ENCODE measurements at places on chromosomes 2 and 18.

DNA sequence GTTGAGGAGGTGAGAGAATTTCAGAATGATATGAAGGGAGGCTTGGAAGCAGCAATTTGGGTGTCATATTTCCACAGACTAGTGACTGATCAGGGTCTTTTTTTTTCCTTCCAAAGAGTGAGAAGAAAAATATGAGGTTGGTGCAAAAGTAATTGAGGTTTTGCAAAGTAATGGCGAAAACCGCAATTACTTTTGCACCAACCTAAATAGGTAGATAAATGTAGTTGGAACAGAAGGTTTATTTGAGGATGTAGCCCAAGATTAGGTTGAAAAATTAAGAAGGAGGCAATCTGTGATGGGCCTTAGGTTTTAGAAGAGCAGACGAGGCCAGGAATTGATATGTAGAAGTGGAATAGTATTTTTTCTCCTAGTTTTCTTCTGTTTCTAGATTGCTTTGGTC, 7.8 kb upstream of the LTBP1 start:
- no peak for DNase-seq

- no peak for DNase-seq
These were observed 108.5 kb upstream of the PGAP1 start for GRCh38 chr2:197035002-197035401.

DNA sequence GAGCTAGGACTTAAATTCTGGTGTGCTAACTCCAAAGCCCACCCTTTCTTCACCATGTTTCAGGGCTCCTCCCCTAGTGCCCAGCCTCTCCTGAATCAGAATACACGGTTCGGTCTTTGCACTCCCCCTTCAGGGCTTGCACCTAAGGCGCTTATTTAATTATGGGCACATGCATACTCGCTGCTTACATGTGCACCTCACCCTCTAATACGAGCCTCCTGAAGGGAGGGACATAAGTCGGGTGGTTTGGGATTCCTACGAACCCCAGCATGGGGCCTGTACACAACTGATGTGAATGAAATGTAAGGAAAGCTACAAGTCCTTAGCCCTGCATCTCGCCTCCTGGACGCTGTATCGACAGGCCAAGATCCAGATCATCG, 435 bp downstream of the IFT172 start:
- DNase-seq = no peak

DNA sequence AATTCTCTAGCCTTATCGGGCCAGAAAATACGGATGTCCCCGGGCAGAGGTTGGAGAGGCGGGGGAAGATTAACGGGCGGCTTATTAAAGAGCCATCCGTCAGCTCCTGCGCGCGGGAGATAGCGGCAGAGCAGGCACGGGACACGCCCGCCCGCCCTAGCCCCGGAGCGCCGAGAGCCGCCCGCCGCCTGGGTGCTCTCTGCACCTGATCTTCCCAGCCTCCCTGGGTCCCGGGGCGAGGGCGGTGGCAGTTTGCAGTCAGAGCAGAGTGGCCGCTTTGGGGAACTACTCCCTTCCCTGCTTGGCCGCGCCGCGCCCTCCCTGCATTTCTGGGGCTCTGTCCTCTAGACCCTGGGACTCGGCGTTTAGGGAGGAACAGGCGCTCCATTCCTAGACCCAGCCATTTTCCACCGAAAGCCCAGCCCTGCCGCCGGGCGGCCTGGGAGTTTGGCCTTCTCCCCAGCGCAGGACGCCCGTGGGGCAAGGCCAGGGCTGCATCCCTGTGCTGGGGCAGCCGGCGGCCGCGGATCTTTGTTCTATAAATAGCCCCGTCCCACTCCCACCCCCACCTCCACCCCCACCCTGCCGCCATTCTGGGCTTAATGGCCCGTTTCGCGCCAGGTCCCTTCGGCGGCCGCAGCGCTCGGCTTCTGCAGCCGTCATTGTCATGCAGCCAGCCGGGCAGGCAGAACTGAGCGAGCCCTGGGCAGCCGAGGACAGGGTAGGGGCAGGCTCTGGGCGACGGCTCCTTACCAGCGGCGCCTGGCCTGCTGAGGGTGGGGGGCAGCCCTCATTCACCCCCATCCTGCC, 6.6 kb downstream of the GAD1 start:
- no peak for DNase-seq

DNA sequence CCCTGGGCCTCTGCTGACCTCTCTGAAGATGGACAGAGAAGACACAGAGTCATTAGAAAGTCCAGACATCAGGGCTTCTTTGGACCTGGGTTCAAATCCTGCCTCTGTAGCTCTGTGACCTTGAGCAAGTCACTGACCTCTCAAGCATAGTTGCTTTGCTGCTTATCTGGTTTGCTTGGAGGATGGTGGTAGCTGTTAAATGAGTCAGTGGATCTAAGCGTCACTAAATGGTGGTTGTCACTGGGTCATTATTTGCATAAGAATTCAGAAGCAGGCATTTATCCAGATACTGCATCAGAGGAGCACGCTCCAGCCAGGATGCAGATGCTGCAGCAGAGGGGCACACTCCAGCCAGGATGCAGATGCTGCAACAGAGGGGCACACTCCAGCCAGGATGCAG, 229.2 kb downstream of the GLI2 start:
- DNase-seq = no peak

GRCh38 chr2:136310797-136311603, 193.1 kb upstream of the CXCR4 start:
- no peak for DNase-seq
